Hair follicle dermal papilla cell (primary cell): ENCODE measurements at places on chromosomes 1 and 21. TPM values are rescaled to one million over a fixed set of nuclear protein-coding genes. Genes with fewer than 3 reads are reported as not detected.

CELA3B gene
- total RNA-seq = not detected in 2 replicates

GPR25 gene
- total RNA-seq = not detected in 2 replicates

RAB7B gene
- 13.1 and 13.8 TPM in 2 replicates for total RNA-seq

C1orf87 gene
- 0.24 and 0.32 TPM in 2 replicates for total RNA-seq
